ENCODE measurements at places on chromosomes 12 and 14.
A peak's percentile ranks its signal among the peaks of the same experiment; 100 is the strongest.

- DNase-seq, result no peak
These were observed 47.7 kb downstream of the ELK3 start for GRCh38 chr12:96241846-96242256.

- no peak for DNase-seq
These were observed 3.3 kb downstream of the HHIPL1 start for GRCh38 chr14:99648027-99648784.

- no peak for DNase-seq
These were observed 361.6 kb downstream of the AEBP2 start for GRCh38 chr12:19800884-19801283.

- DNase-seq, result no peak
These were observed 39.0 kb downstream of the CRACR2A start for GRCh38 chr12:3713947-3714346.

GRCh38 chr14:51954657-51955056, 34.7 kb upstream of the RTRAF start:
- DNase-seq, result peak; percentile 5

DNA sequence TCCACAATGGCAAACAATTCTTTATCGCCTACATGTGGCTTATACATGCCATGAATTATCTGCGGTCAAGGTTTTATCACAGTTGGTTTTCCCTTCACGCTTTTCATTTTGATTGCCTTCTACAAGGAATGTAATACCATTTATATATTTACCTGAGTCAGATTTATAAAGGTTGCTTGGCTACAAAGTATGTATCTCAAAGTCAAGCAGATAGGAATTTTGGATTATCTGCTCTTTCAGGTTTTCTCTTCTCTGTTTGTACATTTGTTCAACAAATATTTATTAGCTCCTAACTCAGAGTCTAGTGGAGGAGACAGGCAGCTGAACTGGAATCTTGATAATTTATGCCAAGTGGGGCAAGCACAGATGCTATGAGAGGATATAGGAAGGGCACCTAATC, 28.5 kb upstream of the CISTR start:
- no peak for DNase-seq

DNA sequence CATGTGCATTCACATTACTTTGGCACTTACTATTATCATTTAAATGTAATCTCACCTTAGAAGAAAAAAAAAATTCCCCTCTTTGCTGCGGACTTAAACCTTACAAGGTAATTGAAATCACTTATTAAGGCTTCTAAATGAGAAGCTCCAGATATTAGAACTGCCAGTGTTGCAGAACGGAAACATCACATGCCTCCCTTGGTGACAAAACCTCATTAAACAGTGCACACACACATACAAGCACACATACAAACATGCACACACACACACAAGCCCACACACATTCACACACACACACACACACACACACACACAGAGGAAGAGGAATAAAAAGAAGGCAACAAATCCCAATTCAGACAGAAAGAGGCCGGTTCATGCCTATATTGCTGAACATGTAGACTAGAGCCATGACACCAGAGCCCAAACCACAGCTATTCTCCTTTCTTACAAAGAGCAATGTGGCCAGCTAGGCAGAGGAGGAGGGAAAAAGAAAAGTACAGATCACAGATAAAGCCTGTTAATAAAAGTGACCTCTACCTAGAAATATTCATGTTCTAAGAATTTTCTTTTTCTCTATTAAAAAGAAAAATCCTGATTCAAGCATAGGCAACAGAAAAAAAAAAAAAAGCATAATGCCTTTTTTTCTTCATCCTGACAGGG, 405.2 kb upstream of the FLRT2 start:
- no peak for DNase-seq

DNA sequence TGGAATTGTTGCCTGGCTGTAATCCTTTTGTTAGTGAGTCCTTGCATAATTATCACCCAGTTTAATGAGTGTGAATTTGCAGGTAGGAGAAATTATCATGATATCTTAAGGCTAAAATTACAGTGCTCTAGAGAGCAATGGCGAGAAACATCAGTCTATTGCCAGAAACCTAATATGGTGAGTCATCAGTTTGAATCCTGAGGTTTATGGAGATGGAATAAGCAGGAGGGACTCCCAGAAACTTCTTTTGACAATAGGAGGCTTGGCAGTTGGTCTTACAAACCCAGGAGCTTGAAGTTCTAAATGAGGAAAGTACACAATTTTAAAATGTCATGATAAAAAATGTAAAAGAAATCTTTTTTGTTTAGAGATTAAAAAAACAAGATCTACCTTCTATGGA, 31.5 kb upstream of the CRADD start:
- no peak for DNase-seq

- peak; percentile 78 for DNase-seq
These were observed at the start of gene SYT10 for GRCh38 chr12:33439587-33440011. Gene SYT10 (minus strand): TSS chr12:33439819. CDS start chr12:33439522, 297 bp downstream.

GRCh38 chr14:23523229-23524016, 28.1 kb downstream of the ZFHX2 start:
- no peak for DNase-seq

GRCh38 chr12:123100882-123101281, 50.0 kb downstream of the PITPNM2 start:
- DNase-seq, result no peak

DNA sequence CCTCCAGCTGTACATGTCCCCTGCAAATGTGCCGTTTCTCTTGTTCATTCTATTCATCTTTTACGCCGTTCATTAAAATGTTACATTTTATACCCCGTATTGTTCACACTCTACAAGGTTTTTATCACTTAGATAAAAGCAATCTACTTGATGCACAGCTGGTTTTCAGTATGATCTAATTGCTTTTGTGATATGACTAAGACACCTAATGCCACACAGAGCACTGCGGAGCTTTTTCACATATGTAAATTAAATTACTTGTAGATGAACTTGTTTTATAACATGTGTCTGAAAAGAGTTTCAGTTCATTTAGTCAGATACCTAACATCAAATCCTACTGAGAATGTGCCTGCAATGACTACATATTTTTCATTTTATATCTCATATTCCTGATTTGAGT, 40.9 kb upstream of the RERGL start:
- no peak for DNase-seq

GRCh38 chr12:124509676-124510300, 57.6 kb downstream of the NCOR2 start:
- DNase-seq, result no peak

GRCh38 chr12:6535960-6536847, 1.9 kb downstream of the GAPDH start:
- no peak for DNase-seq

All from NCI-H774 (cell line).